Neural crest cell (in vitro differentiated cells): ENCODE measurements at places on chromosomes 13 and 19.

DNA sequence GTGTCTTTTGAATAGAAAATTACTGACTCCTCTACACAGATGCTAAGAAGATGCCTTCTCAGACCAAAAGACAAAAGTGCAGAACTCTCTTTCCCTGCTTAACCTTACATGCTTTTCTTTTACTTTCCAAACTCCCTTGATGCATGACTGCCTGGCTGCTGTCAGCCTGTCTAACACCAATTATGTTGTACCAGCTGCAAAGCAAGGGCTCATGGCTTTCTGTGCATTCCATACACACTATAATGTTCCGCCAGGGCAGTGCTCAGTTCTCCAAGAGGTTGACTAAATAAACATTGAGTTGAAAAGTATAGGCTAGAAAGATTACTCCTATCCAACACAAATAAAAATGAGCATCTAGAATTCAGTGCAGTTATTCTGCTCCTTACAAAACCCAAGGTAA lies 330.4 kb upstream of the NBEA start:
- no peak for DNase-seq

DNA sequence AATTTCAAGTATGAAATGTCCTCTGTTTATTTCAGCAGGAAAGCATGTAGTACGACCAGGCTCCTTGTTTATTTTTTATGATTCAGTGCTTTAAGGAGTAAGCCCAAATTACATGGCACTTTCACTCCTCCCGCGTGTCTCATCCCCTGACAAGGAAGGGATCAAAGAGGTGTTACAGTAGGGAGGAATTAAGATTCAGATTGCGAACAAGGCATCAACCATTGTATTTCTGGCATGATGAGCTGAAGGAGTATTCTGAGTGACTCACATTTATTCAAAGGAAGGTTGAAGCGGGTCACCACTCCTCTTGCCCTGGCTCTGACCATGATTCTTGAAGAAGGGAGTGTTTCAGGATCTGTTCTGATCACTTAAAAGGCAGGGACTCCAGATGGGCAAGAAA lies 46.1 kb upstream of the CNMD start:
- DNase-seq: no peak

- no peak for DNase-seq
Measured at GRCh38 chr19:18713550-18714117, 30.2 kb downstream of the CRTC1 start.

DNA sequence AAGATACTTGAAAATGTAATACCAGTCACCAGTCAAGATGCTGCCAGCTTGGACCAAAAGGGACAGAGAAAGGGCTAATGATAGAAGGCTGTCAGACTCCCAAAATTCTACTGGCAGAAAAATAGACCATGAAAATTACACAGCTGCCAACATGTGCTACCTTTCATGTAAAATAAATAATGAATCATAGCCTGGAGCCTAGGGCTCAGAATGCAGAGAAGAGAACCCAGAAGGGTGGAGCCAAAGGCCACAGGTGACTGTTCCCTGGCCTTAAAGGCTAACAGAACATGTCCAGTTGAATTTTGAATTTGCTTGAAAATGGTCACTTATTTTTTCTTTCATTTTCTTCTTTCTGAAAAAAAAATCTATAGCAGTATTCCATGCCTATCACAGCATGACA lies 1827.0 kb upstream of the MIR17HG start:
- DNase-seq: no peak

DNA sequence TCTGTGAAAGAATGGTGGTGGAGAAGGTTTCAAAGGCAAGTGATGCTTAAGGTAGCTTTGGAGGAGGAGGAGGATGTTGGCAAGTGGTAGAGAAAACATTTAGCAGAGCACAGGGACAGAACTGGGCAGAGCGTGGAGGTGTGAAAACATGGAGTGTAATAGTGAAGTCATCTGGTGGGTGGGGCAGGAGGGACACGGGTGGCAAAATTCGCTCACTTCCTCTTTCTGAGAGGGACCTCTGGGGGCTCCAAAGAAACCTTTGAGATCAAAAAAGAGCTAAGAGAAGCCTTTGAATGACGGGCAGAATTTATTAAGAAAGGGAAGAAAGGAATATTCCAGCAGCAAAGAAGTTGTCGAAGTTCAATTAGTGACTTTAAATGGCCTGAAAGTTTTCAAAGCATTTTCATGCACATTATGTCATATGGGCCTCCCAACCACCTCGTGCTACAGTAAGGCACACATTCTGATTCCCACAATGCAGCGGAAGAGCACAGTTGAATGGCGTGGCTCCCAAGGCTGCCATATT lies 82.8 kb downstream of the STARD13 start:
- no peak for DNase-seq

- DNase-seq: no peak
Measured at GRCh38 chr13:62850331-62850730, 1434.7 kb upstream of the PCDH20 start.

GRCh38 chr13:39566216-39566869 lies 36.6 kb downstream of the LHFPL6 start:
- DNase-seq: no peak

- DNase-seq: no peak
Measured at GRCh38 chr13:37656247-37656940, 57.8 kb upstream of the POSTN start.

DNA sequence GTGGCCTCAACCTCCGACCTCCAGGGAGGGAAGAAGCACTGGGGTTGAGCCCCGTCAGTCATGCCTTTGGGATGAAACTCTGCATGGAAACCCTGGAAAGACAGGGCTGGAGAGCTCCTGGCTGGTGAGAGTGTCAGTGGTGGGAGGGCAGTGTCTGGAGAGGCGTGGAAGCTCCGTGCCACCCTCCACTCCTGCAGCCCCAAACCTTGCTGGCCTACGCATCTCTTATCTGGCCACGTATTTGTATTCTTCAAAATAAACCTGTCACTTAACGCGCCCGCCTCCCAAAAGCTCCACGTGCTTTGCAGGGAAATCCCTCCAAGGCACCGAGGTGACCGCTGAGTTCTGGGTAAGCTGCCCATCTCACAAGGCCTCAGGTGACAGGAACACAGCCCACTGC lies 84.3 kb downstream of the TEX29 start:
- DNase-seq: no peak

GRCh38 chr13:79398915-79399314 lies 7.1 kb downstream of the RBM26 start:
- DNase-seq: no peak

DNA sequence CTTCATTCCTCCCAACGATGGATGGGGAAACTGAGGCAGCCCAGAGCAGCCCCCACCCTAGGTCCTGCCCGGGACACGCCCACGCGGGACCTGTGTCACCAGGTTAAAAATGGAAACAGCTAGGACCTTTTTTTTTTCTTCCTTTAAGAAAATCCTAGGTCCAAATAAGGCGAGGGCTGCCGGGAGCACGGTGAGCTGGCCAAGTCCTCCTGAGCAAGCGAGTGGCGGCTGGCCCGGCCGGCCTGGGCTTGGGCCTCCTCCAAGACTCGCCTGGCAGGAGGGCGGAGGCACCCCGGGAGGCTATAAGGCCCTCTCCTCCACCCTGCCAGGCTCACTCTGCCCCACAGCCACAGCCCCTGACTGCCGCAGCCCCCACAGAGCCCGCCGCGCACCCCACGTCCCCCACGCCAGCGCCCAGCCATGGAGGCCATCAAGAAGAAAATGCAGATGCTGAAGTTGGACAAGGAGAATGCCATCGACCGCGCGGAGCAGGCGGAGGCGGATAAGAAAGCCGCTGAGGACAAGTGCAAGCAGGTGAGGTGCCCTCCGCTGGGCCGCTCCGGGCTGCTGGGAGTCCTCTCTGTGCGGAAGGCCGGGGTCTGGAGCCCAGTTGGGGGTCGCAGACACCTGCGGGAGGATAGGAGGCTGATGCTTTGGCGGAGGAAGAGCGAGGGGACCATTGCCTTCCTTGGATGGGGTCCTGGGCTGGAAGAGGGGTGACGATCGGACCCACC lies 8.9 kb upstream of the TPM4 start:
- DNase-seq: no peak
